Dermis blood vessel endothelial cell (primary cell): ENCODE measurements at places on chromosomes 5 and 9. TPM values are rescaled to one million over a fixed set of nuclear protein-coding genes. Genes with fewer than 3 reads are reported as not detected.
A peak's percentile ranks its signal among the peaks of the same experiment; 100 is the strongest.

Gene SMAD5
- 41.4 and 49.5 TPM in 2 replicates for total RNA-seq

Gene MPDZ
- total RNA-seq = 130 and 175 TPM in 2 replicates

Gene GLDC
- 3.2 and 10.0 TPM in 2 replicates for total RNA-seq

Gene LRRC14B
- not detected in 2 replicates for total RNA-seq

Gene SLC34A3
- not detected in 2 replicates for total RNA-seq

Gene CKMT2
- total RNA-seq = 0.51 and 0.56 TPM in 2 replicates

Gene PCDHB2
- 0.88 and 1.4 TPM in 2 replicates for total RNA-seq

Gene PIP5K1B
- total RNA-seq = 0.05 TPM in 1 of 2 replicates, not detected in the other

Gene PCDHGB7
- total RNA-seq = 10.2 and 11.9 TPM in 2 replicates

GRCh38 chr5:148708854-148709253, 54.5 kb upstream of the HTR4 start:
- DNase-seq = no peak

DNA sequence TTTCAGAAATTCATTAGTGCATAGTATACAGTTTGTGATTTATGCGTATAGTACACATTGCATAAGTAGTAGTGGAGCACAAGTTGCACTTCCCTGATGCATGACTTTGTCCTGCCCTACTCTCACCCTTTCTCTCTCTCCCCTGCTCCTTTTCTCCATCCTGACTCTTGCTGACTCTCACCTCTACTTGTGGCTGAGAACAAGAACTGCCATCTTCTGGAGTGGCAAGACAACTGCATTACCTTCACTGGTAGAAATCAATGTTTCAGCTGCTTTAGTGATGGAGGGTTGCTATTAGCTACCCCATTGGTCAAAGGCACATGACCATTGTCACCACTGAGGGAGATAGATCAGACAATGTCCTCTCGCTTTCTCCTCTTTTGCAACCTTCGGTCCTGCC, 26.9 kb downstream of the SPEF2 start:
- no peak for DNase-seq

DNA sequence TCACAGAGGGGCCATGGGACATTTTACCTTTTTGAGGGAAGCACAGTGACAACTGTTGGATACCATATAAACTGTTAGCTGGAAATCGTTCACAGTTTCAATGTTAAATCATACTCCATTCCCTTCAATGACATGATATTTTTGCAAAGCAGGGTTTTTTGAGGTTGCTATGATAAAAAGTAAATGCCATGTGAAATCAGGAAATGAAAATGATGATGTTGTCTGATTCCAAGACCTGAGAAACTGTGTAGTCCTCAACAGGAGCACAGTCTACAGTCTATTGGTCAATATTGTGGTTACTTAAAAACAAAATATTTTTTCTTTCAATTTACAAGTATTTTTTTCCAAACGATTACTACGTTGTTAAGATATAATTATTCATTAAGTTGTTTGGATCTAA, 24.0 kb upstream of the ADAM19 start:
- no peak for DNase-seq

DNA sequence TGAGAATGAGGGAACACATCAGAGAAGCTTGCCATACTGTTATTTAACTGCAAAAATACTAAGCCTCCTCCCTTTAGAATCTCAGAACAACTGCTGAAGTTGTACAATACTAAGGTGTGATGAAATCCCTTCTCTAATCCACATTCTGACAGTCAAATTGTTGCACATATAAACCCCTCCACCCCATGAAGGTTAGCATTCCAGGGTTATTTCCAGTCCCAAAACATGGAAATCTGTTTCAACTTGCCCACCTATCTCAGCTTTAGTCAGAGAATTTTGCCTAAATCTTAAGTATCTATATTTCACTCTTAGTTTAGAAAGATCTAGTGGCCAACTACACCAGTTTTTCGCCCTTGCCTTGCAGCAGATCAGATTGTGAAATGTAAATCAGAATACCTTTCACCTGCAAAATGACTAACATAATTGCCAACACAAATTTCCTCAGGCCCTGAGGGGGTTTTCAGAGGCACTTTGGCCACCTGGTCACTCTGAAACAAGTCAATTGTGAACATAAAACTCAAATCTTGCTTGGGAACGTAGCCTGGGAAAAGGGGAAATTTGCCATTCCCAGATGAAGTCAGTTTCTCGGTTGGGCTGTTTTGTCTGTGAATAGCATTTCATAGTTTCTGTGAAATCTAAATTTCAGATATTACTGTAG, 93.9 kb downstream of the EFNA5 start:
- no peak for DNase-seq

- no peak for DNase-seq
Measured at GRCh38 chr9:116913536-116913935, 226.4 kb downstream of the TRIM32 start.

- DNase-seq = no peak
Measured at GRCh38 chr5:3122216-3122615, 370.7 kb upstream of the IRX2 start.

DNA sequence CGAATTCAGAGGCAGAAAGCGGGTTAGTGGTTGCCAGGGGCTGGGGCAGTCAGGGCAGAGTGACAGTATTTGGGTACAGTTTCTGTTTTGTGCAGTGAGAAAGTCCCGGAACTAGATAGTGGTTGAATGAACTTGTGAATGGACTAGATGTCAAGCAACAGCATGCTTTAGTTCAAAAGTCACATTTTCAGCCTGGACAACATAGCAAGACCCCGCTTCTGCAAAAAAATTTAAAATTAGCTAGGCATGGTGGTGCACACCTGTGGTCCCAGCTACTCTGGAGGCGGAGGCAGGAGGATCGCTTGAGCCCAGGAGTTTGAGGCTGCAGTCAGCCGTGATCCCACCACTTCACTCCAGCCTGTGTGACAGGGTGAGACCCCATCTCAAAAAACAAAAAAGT, 8.4 kb downstream of the NOTCH1 start:
- no peak for DNase-seq

GRCh38 chr5:33229216-33229615, 211.5 kb upstream of the TARS1 start:
- no peak for DNase-seq

- DNase-seq = peak; percentile 84
Measured at GRCh38 chr9:97564291-97565175, 63.1 kb downstream of the TMOD1 start.

- DNase-seq = peak; percentile 50
Measured at GRCh38 chr9:14311956-14312685, 1.8 kb downstream of the NFIB start.

GRCh38 chr9:89515416-89515815, 17.5 kb upstream of the SEMA4D start:
- no peak for DNase-seq

GRCh38 chr5:147687118-147687517, 95.4 kb downstream of the JAKMIP2 start:
- no peak for DNase-seq

GRCh38 chr9:130561056-130561455, 18.3 kb upstream of the FUBP3 start:
- DNase-seq = no peak

GRCh38 chr9:33198165-33198564, 31.0 kb upstream of the B4GALT1 start:
- no peak for DNase-seq

- no peak for DNase-seq
Measured at GRCh38 chr9:33182519-33182918, 15.4 kb upstream of the B4GALT1 start.

DNA sequence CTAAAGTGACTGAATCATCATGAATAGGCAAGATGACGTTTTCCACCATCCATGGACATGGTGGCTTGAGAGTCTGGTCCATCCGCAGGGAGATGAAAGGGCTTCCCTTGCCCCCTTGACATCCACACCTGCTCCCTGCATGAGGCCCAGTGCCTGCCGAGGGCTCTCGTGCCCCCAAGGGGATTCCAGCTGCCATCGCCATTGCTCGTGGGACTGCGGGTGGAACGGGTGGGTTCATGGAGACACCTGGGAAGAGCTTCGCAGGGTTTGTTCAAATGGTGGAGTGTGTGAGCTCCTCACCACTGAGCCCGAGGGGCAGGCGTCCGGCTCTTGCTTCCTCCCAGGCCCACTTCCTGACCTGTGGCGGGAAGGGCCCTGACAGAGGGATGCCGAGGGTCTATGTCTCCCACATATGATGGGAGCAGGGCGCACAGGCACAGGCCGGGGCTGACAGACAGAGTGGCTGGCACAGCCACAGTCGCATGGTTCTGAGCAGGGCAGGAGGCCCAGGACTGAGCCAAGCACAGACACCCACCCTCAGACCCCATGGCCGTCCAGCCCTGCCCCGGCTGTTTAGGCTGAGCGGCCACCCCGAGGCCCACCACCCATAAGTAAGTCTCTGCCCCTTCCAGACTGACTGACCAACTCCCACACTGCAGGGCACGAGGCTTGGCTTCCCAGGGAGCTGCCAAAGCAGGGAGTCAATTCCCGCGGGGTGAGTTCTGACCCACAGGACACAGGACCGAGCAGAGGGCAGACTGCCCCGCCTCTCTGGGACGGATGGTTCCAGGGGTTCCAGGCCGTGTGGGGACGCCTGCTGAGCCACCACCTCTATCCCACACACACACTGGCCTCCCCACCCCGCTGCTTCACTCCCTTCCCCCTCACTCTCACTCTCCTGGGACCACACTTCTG, 70.0 kb upstream of the PPP1R26 start:
- no peak for DNase-seq

GRCh38 chr5:67805666-67806348, 409.7 kb upstream of the PIK3R1 start:
- no peak for DNase-seq

DNA sequence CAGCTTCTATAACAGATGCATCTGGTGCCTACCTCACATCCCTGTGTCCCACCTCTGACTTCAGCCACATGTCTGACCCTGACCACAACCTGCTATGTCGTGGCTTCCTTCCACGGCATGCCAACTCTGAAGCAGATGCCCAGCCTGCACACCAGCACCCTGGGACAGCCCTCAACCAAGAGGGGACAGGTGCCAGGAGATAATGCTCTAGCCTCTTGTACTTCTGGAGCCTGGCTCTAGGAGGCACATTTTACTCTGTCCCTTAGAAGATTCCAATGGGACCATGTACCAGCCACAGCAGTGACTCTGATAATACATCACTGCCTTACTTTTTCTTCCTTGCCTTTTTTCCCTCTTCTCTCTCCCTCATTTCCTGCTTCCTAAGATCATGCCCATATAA, 51.4 kb downstream of the EBF1 start:
- DNase-seq = no peak

GRCh38 chr5:151647320-151647861, 39.3 kb downstream of the SPARC start:
- no peak for DNase-seq

DNA sequence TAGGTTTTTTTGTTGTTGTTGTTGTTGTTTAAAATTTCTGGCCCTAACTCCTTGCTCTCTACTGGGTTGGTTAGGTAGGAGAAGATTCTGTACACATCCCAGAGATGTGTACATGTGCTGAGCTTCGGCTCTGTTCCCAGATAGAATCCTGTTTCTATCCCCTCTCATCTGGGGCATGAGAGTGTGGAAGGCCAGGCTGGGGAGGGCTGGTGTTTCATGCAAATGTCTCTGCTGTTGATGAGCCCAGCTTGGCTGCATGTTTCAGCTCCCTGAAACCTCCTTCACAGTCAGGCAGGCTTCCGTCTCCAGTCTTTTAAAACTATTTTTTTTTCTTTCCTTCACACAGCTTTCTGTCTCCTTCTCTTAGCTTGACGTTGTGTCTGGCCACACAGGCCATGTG, 526.9 kb upstream of the KLF4 start:
- DNase-seq = no peak

- no peak for DNase-seq
Measured at GRCh38 chr5:169013846-169014245, 287.1 kb downstream of the SLIT3 start.
